ENCODE measurements at places on chromosomes 4 and X.

DNA sequence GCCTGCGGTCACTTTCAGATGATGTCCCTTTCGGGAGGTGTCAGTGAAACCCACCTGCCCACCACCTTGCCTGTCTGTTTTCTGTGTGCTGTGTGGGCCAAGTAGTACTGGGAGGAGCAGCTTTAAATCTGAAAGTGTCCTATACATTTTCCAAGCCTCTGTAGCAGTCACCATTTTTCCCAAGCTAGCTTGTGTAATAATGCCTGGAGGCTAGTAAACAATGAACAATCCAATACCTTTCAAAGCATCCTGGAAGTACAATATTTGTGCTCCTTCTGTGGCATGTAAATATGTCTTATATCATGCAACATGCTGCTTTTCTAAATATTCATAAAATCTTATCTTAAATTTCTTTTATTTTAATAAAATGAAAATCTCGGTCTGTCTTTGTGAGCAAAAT is 111.6 kb upstream of the C1GALT1C1 start:
- DNase-seq = no peak

DNA sequence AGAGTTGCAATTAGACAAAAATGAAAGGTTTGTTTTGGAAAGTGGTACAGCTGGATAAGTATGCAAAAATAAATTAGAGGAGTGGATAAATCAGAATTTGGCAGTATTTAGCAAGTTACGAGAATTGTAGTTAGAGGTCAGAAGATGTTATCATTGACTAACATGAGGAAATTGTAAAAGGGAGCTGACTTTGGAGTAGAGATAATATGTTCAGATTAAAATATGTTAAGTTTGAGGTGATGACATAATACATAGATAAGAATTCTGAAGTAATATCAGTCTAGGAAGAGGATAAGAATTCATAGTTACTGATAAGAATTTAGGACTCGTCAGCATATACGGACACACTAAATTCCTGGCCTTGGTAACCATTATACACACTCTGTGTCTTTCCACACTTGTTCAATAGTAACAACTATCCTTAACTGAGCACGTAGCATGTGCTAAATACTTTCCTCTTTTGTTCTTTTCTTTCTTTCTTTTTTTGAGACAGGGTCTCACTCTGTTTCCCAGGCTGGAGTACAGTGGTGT is 4.1 kb upstream of the EPGN start:
- no peak for DNase-seq

DNA sequence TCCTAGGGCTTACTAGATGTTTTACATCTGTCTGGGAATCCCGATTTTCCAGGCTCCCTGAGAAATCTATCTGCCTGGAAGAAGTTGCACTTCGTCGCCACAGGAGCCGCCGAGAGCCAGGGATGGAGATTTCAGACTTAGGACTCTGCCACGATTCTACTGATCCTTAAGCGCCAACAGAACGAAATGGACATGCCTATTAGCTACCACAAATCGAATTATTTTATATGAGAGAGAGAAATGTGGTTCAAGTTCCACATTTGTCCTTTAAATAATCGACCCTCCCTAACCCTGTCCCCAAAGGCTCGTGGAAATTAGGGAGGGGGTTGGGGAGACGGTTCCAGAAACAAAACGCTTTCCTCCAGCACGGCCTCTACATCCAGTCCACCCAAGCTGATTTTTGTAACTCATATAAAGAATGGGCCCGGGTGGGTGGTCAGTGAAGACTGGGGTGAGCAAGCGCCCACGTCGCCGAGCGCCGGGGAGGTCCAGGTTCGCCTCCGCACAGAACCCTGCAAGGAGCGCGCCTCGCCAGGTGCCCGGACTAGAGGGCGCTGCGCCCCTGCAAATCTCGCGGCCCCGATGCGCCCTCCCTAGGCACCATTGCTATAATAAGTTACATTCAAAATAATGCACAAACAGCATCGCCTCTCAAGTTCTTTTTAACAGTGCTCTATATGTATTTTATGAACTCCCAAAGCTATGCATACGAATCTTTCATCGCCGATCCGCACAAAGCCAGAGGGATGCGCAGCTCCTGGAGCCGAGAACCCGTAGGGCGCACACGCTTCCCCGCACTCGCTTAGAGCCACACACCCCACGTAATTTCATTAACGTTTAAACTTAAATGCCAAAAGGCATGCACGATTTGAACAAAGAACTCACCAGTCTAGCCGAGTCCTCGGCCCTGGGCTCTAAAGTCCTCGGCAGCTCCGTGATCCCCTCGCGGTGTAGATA is 2.1 kb upstream of the FAT1 start:
- no peak for DNase-seq

GRCh38 chr4:159926871-159927270 is 824.0 kb downstream of the RAPGEF2 start:
- no peak for DNase-seq

Measured in KG1 (cell line).